ENCODE measurements at places on chromosomes 6 and 20.
A peak's percentile ranks its signal among the peaks of the same experiment; 100 is the strongest.

- no peak for DNase-seq
- no peaks in the 10 kb centered on the region for H3K4me1 ChIP-seq
- no peak overlapping the region for H3K27ac ChIP-seq
- H3K36me3 ChIP-seq, result no peaks in the 10 kb centered on the region
- peaks cover 15% of the 10 kb centered on the region for H3K27me3 ChIP-seq
These were observed 116.1 kb upstream of the BACH2 start for GRCh38 chr6:90412538-90413369.

GRCh38 chr20:3378138-3378537 lies 29.3 kb downstream of the DNAAF9 start:
- H3K36me3 ChIP-seq, result peaks cover 20% of the 10 kb centered on the region
- peaks cover 5% of the 10 kb centered on the region for H3K4me1 ChIP-seq
- H3K4me3 ChIP-seq, result no peak overlapping the region

DNA sequence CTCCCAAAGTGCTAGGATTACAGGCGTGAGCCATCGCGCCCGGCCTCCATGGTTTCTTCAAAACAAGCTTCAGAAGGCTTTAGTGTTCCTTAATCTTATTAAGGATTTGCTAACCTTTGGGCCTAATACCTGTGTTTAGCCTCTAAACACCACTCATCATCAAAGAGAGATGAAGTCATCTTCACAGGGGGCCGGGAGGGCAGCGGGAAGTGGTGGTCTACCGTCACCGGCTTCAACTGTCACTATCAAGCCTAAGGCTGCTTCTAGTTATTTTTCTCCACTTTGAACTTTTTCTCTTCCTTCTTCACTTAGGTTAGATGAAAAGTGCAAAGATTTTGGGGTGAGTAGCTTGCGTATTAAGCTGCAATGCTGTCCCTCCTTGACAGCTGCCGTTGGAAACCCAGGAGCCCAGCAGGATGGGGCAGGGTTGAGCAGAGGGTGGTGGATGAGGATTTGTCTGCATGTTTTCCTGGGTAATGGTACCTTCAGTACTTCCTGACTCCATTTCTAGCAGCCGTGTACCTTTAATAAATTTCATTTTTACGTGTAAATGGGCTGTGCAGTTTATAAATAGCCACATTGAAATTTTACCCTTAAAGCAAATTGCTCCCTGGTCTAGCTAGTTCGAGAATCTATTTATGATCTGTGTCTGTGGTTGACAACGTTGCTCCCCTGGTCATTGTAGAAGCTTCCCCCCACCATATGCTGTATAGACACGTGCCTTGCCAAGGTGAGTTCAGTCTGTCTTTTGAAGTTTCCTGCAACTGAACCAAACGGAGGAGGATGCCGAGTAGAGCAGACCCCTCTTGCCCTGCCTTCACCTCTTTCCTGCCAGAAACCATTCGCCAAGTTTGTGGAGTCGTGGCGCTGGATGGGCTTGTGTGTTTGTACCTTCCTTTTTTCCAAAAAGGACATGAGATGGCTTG lies 64.8 kb downstream of the SYNJ2 start:
- H3K36me3 ChIP-seq, result peaks cover 74% of the 10 kb centered on the region
- peak overlapping the region; percentile 94 for H3K27ac ChIP-seq
- no peak overlapping the region for H3K4me3 ChIP-seq

- H3K27me3 ChIP-seq, result peaks cover 2% of the 10 kb centered on the region
- H3K27ac ChIP-seq, result no peak overlapping the region
- H3K36me3 ChIP-seq, result no peaks in the 10 kb centered on the region
- H3K4me3 ChIP-seq, result no peak overlapping the region
These were observed 464.1 kb upstream of the ARID1B start for GRCh38 chr6:156313037-156313436.

DNA sequence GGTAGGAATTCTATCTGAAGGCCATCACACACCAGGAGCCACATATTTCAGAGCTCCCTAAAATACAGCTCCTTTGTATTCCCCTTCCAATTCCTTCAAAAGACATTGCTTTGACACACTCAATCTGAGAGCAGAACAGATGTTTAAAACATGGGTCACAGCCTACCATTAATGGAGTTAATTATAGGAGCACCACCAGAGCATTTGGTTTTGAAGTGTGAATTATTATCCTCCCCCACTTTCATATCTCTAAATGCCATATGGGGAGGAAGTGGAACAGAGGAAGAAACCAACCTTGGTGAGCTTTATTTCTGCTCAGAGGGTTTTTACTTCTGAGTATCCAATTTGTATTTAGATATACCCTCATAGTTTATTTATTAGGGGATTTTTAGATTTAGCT lies 50.7 kb upstream of the TNFRSF21 start:
- H3K27me3 ChIP-seq, result no peaks in the 10 kb centered on the region
- no peaks in the 10 kb centered on the region for H3K36me3 ChIP-seq
- no peak overlapping the region for H3K27ac ChIP-seq
- no peak overlapping the region for H3K4me3 ChIP-seq
- DNase-seq, result no peak
- H3K4me1 ChIP-seq, result no peaks in the 10 kb centered on the region

- H3K4me3 ChIP-seq, result no peak overlapping the region
- H3K4me1 ChIP-seq, result peaks cover 19% of the 10 kb centered on the region
- H3K27ac ChIP-seq, result peak overlapping the region; percentile 67
- peaks cover 3% of the 10 kb centered on the region for H3K27me3 ChIP-seq
- DNase-seq, result peak; percentile 64
- H3K36me3 ChIP-seq, result peaks cover 25% of the 10 kb centered on the region
These were observed 7.8 kb downstream of the TDP2 start for GRCh38 chr6:24658573-24659560.

DNA sequence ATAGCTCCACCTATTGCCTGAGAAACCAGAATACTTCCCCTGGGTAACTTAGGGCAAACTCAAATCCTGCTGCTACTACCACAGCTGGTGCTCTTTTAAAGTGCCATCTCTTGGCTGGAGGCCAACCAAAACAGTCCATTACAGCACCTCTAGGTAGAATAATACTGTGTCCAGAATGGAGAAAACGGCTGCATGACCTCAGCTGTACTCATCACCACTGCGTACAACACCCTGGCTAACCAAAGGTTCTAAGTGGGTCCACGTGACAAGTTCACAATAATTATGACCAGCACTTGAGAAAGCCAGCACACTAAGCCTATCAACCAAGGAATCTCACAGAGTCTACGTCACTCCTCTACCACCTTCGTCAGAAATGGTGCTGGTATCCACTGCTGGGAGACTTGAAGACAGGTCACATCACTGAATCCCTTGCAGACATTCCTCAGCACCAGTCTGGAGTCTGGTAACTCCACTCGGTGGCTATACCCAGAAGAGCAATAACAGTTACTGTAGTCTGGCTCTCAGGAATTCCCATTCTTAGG lies 40.9 kb upstream of the PKIB start:
- no peak overlapping the region for H3K4me3 ChIP-seq
- no peaks in the 10 kb centered on the region for H3K27me3 ChIP-seq
- H3K27ac ChIP-seq, result no peak overlapping the region
- 0 out of 2 replicates have a peak, but pooled peaks cover 4% of the 10 kb centered on the region for H3K36me3 ChIP-seq
- no peak for DNase-seq

DNA sequence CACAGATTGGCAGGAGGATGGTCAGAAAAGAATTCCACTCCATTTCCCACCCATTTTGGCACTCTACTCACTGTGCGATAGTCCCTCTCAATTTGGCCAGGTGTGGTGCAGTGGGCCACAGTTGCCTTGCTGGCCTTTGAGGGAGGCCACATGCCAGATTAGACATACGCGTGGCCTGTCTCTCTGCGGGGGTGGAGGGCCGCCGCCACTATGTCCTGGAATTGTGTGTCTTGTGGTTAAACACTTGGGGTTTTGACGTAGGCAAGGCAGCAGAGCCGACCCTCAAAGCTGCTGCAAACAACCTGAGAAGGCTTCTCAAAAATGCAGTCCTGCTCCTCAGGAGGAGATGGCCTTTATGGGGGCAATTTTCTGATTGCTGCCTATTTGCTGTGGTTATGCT lies 4.9 kb upstream of the DAAM2 start:
- DNase-seq, result no peak
- H3K36me3 ChIP-seq, result no peaks in the 10 kb centered on the region
- H3K4me1 ChIP-seq, result peaks cover 10% of the 10 kb centered on the region
- H3K4me3 ChIP-seq, result no peak overlapping the region
- no peak overlapping the region for H3K27ac ChIP-seq

GRCh38 chr6:114039841-114040240 lies 68.9 kb upstream of the HDAC2 start:
- no peaks in the 10 kb centered on the region for H3K36me3 ChIP-seq
- H3K27ac ChIP-seq, result no peak overlapping the region
- no peaks in the 10 kb centered on the region for H3K27me3 ChIP-seq
- H3K4me3 ChIP-seq, result no peak overlapping the region

Data from HFFc6 (cell line).